ENCODE measurements at places on chromosomes 16 and 17.

- no peak for DNase-seq
Observed at GRCh38 chr17:81011951-81012350, 20.3 kb downstream of the CHMP6 start.

- DNase-seq = peak; percentile 4
Observed at GRCh38 chr17:20008242-20009051, 712 bp upstream of the SPECC1 start.

- DNase-seq = no peak
Observed at GRCh38 chr17:73356561-73357170, 44.9 kb upstream of the CDC42EP4 start.

GRCh38 chr16:24013864-24014645, 178.3 kb downstream of the PRKCB start:
- DNase-seq = peak; percentile 52

GRCh38 chr16:23836078-23836403, 258 bp downstream of the PRKCB start:
- DNase-seq = no peak

DNA sequence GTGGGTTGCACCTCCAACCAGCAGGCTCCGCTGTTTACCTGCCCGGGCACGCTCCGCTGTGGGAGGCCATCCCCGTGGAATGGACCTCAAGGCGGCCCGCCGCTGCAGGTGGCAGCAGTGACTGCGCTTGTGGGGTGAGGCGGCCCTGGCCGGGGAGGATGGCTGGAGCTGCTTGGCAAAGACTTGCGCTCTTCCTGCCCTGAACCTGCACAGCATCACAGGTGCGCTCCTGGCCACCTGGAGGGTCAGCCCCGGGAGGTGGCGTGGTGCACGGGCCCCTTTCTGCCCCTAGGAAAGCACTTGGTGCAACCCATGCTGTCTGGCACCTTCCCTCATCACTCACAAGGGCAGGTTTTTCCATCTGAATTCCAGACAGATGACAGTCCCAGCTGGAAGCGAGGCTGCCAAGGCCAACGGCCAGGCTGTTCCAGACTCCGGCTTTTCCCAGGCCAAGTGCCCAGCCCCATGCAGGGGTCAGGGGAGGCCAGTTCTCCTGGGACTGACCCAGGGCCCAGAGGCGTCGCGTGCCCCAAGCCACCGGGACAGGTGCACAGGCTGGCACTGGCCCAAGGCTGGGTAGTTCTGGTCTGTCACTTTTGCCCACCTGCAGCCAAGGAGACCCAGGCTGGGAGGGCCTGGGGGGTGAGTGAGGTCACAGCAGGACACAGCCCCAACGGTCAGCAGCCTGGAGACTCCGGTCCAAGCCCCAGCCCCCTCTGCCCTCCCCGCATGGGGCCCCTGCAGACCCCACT, 13.3 kb downstream of the UTS2R start:
- DNase-seq = no peak

- no peak for DNase-seq
Observed at GRCh38 chr16:50501986-50502615, 46.1 kb upstream of the NKD1 start.

- DNase-seq = no peak
Observed at GRCh38 chr17:46917516-46917915, 5.4 kb upstream of the GOSR2 start.

- no peak for DNase-seq
Observed at GRCh38 chr17:51128076-51128475, 7.4 kb upstream of the SPAG9 start.

DNA sequence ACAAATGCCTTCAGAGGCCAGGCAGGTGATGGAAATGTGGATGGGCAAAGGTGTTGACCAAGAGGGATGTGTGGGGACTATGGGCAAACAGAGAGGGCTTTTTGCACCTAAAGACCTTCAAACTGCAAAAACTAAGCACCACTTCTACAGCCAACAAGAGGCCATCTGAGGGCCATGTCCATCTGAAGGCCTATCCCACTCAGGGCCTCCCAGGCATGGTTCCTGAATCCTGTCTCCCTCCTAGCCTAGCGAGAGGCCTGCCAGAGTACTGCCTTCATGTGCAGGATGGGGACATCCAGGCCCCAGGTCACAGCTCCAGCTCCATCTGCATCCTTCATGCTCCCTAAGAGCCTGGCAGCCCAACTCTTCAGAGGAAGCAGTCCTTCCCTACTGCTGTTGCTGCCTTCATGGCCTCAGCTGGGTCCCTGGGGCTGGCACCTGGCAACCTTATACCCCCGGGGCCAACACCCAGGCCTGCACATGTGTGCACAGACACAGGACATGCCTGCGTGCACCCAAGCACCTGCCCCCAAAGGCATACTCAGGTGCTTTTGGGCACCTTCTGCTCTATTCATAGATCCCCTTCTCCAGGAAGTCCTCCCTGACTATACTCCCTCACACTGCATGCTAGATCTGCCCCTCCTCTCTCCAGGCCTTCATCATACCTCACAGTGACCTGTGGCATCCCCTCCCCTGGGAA, 95.2 kb downstream of the C16orf78 start:
- DNase-seq = no peak

Data from stimulated activated CD4-positive, alpha-beta T cell treated with anti-CD3 and anti-CD28 coated beads, Interleukin-4, amount 100 ng/mL, for 1 hour (primary cell).